ENCODE measurements at places on chromosomes 2 and 18. TPM values are rescaled to one million over a fixed set of nuclear protein-coding genes. Genes with fewer than 3 reads are reported as not detected.

Gene ARHGAP15
- total RNA-seq = 64.3 TPM

Gene ERBB4
- not detected for total RNA-seq

Gene PLGLB1
- 1.1 TPM for total RNA-seq

GRCh38 chr2:236340251-236340650, 76.0 kb upstream of the ASB18 start:
- DNase-seq = no peak
- no peaks in the 10 kb centered on the region for H3K36me3 ChIP-seq
- no peak overlapping the region for H3K4me3 ChIP-seq
- H3K27me3 ChIP-seq = no peaks in the 10 kb centered on the region
- H3K27ac ChIP-seq = no peak overlapping the region
- H3K4me1 ChIP-seq = no peaks in the 10 kb centered on the region

- no peak overlapping the region for H3K4me3 ChIP-seq
- H3K27ac ChIP-seq = no peak overlapping the region
- no peaks in the 10 kb centered on the region for H3K36me3 ChIP-seq
These were observed 109.4 kb downstream of the AOX1 start for GRCh38 chr2:200695191-200695590.

DNA sequence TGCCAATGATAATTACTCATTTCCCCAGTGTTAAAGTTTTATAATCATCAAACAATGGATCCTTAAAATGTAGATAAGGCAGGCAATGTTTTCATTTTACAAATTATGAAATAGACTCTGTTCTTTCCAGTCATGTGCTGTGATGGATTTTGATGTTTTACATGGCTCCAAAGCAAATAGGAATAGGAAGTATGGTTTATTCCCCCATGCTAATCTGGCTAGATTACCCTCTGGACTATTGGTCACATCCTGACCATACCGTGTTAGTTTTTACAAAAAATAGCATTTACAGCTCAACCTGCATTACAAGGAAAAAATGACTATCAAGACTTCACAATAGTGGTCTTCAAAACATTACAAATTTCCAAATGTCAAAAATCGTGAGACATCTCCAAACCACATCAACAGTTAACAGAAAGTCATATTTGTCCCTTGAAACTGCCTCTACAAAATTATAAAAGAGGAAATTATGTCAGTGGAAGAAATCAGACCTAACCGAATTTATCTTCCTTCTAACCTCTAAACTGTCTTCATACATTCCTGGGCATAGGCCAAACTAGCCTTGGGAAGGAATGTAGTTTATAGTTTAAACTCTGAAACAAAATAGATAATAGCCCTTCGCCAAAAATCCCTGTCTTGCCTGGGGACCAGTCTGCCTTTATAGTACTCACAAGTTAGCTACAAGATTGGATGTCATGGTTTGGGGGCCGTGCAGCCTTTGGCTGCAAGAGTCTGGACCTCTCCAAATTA, 1941.2 kb upstream of the CELF4 start:
- H3K27ac ChIP-seq = no peak overlapping the region
- H3K4me3 ChIP-seq = no peak overlapping the region
- DNase-seq = no peak
- no peaks in the 10 kb centered on the region for H3K4me1 ChIP-seq
- H3K27me3 ChIP-seq = no peaks in the 10 kb centered on the region

- no peaks in the 10 kb centered on the region for H3K4me1 ChIP-seq
- no peak overlapping the region for H3K4me3 ChIP-seq
- DNase-seq = no peak
- peaks cover 74% of the 10 kb centered on the region for H3K36me3 ChIP-seq
- no peak overlapping the region for H3K27ac ChIP-seq
These were observed 44.5 kb downstream of the ANO7 start for GRCh38 chr2:241232736-241233575.

GRCh38 chr2:233799716-233800115, 21.6 kb downstream of the MROH2A start:
- no peaks in the 10 kb centered on the region for H3K36me3 ChIP-seq
- no peak for DNase-seq
- H3K4me1 ChIP-seq = peaks cover 2% of the 10 kb centered on the region
- peaks cover 9% of the 10 kb centered on the region for H3K27me3 ChIP-seq
- H3K27ac ChIP-seq = no peak overlapping the region

- H3K27me3 ChIP-seq = no peaks in the 10 kb centered on the region
- H3K4me1 ChIP-seq = peaks cover 5% of the 10 kb centered on the region
- H3K27ac ChIP-seq = no peak overlapping the region
- DNase-seq = no peak
These were observed 36.5 kb upstream of the DLX1 start for GRCh38 chr2:172048508-172049503.
